ENCODE measurements at places on chromosomes 1 and 21. TPM values are rescaled to one million over a fixed set of nuclear protein-coding genes. Genes with fewer than 3 reads are reported as not detected.

DNA sequence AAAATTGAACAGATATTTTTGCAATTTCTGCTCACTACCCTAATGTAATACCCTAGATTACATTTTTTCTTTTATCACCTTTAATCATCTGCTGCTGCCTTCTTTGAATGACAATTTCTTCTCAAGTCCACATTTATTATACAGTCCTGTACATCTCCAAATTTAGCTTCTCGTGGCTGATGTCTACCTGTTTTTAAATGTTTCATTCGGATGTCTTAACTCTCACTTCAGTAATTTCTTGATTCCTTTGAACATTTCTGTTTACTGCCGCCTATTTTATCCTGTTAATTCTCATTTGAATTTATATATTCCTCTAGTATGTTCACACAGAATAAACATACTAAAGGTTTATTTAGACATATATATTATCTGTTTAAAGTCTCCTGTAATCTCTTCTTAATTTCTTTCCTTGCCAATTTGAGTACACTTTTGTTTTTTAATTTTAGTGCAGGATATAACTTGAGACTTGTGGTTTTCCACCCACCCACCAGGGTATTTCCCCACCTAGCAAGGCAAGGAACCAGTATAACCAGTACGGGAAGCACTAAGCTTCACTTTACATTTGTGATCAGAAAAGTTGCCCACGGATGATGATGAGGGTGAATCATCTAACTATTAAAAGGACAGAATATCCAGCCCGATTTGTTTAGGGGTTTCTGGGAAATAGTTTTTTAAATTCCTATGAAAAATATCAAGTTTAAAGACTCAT, 12.7 kb downstream of the INSL5 start:
- H3K27ac ChIP-seq, result no peak overlapping the region
- no peaks in the 10 kb centered on the region for H3K27me3 ChIP-seq
- H3K4me1 ChIP-seq, result peaks cover 10% of the 10 kb centered on the region
- H3K4me3 ChIP-seq, result no peak overlapping the region
- H3K36me3 ChIP-seq, result no peaks in the 10 kb centered on the region

- H3K4me3 ChIP-seq, result peak overlapping the region; percentile 6
- no peaks in the 10 kb centered on the region for H3K4me1 ChIP-seq
- DNase-seq, result no peak
- H3K27me3 ChIP-seq, result no peaks in the 10 kb centered on the region
- H3K36me3 ChIP-seq, result no peaks in the 10 kb centered on the region
Measured at GRCh38 chr1:234214129-234214910, 158.9 kb upstream of the COA6 start.

- H3K27me3 ChIP-seq, result no peaks in the 10 kb centered on the region
- H3K4me3 ChIP-seq, result no peak overlapping the region
- DNase-seq, result no peak
- no peak overlapping the region for H3K27ac ChIP-seq
- no peaks in the 10 kb centered on the region for H3K36me3 ChIP-seq
Measured at GRCh38 chr1:213201380-213202155, 150.5 kb downstream of the RPS6KC1 start.

DNA sequence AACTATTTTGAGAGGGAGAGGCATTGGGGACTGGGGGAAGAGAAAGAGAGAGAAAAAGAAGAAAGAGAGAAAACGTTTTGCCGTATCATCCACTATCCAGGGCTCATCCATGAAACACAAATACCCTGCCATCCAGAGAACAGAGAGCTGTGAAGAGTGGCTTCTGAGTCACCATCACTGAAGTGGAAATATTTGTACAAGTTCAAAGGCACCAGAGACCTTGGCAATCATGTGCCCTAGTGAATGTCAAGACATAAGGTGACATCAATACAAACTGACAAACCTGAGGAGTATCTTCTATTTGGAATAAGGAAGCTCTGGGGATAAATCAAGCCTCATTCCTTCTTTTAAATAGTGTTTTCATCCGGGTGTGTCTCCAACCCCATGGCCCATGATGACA, 197.2 kb upstream of the PROX1 start:
- no peaks in the 10 kb centered on the region for H3K27me3 ChIP-seq
- no peak overlapping the region for H3K4me3 ChIP-seq
- no peaks in the 10 kb centered on the region for H3K4me1 ChIP-seq
- no peaks in the 10 kb centered on the region for H3K36me3 ChIP-seq
- no peak for DNase-seq
- no peak overlapping the region for H3K27ac ChIP-seq

GRCh38 chr1:157975228-157975950, 18.1 kb upstream of the KIRREL1 start:
- H3K27ac ChIP-seq, result no peak overlapping the region
- no peaks in the 10 kb centered on the region for H3K36me3 ChIP-seq
- no peak for DNase-seq
- H3K27me3 ChIP-seq, result no peaks in the 10 kb centered on the region

DNA sequence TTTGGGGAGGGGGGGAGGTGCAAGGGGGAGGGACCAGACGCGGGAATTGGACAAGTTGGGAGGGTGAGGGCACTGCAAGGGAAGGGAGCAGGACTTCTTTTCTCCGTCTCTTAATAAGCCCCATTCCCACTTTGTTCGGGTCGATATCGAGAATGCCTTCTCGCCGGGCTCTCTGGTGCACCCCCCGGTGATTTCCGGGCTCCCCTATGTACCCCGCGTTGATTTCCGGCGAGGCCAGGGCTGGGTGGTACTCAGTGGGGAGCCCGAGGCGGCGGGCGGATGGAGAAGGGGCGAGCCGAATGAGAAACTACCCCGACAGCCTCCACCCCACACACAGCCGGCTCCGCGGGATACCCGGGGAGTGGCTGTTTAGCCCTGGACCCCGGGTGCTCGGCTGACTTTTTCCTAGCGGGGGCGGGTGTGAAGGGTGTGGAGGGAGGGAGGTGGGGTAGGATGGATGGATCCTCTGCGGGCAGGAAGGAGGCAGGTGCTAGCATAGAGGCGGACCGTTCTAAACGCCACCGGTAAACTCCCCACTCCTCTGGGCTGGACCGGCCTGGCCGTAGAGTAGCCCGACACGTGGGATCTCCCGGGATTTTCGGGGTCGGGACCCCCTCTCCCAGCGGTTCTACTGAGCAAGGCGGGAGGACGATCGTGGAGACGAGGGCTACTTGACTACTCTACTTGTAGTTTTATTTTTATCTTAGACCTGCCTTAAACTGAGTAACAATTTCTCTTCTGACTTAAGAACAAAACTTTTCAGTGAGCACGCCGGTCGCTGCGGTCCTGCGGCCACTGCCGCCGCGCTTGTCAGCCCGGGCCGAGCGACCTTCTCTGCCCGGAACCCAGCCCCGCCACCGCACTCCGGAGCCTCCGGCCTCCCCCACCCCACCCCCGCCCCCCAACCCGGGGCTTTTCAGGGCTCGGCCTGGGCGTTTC, 1.0 kb downstream of the RNF220 start:
- no peaks in the 10 kb centered on the region for H3K36me3 ChIP-seq
- H3K27ac ChIP-seq, result no peak overlapping the region
- peaks cover 32% of the 10 kb centered on the region for H3K4me1 ChIP-seq
- DNase-seq, result no peak
- peaks cover 76% of the 10 kb centered on the region for H3K27me3 ChIP-seq

DNA sequence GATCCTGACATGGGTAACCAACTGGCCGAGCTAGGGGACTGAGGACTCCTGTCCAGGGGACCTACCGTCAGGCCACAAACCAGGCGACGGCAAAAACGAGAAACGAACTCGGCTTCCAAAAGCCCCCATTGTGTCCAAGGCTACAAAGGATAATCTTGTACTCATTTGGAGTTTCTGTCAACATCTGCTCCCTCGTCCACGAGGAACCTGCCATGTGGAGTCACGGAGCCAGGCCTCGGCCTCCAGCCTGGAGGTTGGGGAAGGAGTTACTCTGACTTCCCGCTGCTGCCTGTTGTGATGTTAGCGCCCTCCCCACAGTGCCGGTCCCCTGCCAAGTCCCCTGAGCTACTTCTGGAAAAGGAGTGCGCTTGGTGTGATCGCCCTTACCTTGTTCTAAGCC, 7.3 kb downstream of the KRTAP10-1 start:
- DNase-seq, result no peak
- no peak overlapping the region for H3K4me3 ChIP-seq
- H3K27me3 ChIP-seq, result no peaks in the 10 kb centered on the region
- no peaks in the 10 kb centered on the region for H3K4me1 ChIP-seq
- H3K27ac ChIP-seq, result no peak overlapping the region

CFHR3 gene
- not detected for total RNA-seq

HAO2 gene
- not detected for total RNA-seq

SPRR2B gene
- not detected for total RNA-seq
